ENCODE measurements at places on chromosomes 12 and 14.

GRCh38 chr14:55190906-55191202 lies 531 bp downstream of the DLGAP5 start:
- no peak for DNase-seq

- DNase-seq = no peak
Measured at GRCh38 chr14:23433457-23433856, 2.0 kb downstream of the MYH7 start.

DNA sequence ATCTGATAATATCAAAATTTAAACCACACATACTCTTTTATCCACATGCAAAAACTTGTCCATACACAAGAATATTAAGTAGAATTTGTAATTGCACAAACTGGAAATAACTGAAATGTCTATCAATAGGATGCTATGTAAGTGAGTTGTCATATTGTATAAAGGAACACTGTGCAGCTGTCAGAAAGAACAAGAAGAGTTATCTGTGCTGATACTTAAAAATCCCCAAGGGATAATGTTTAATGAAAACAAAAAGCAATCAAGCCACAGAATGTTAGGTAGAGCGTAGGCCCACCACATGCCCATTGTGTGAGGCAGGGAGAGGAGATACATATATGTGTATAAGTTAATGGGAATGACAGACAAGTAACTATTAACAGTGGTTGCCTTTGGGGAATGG lies 25.9 kb upstream of the HIGD1C start:
- DNase-seq = no peak

DNA sequence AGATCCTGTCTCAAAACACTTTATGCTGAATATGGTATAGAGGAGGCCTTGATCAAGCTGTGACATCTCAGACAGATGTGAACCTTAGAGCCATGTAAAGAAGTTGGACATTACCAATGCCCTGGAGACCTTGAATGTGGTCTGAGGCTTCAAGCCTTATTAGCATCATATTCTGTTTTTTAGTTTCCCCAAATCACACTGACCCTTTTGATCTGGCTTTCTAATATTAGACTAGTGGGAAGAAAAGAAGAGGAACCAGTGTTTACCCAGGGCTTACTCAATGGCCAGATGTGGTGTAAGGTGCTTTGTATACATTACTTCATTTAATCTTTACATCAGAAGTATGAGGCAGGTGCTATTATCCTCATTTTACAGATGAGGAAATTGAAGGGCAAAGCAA lies 10.6 kb upstream of the TBPL2 start:
- DNase-seq = no peak

- DNase-seq = no peak
Measured at GRCh38 chr12:69514845-69515244, 44.7 kb downstream of the FRS2 start.

DNA sequence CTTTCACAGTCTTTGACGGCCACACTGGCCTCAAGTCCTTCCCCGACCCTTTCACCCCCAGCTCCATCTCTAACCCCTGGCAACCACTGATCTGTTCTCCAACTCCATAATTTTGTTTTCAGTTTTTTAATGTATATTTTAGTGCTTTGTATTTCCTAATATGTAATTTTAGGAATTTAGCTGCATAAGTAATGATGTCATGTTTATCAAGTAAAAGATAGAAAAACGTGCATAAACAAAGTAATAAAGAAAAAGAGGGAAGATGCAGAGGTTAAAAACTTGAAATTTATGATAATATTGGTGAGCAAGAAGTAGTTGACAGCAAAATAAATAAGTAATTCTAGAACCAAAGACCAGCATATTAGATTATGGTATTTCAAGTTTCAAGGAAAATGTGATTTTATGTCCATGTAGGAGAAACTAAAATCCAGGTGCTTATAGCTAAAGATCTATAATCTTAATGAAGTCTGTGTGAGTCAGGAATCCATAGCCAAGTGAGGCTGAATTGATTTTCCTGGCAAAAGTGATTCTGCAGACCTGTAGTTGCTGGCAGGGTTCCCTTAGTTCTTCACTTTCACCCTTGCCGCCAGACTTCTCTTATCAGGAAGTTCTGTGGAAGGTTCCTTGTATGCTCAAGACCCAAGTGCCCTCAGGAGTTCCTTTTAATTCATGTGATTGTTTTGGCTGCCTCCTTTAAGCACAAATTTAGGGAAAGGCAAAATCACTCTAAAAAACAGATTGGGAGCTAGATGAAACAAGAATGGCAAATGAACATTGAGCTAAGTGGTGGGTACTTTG lies 24.4 kb downstream of the FBXW8 start:
- DNase-seq = no peak

DNA sequence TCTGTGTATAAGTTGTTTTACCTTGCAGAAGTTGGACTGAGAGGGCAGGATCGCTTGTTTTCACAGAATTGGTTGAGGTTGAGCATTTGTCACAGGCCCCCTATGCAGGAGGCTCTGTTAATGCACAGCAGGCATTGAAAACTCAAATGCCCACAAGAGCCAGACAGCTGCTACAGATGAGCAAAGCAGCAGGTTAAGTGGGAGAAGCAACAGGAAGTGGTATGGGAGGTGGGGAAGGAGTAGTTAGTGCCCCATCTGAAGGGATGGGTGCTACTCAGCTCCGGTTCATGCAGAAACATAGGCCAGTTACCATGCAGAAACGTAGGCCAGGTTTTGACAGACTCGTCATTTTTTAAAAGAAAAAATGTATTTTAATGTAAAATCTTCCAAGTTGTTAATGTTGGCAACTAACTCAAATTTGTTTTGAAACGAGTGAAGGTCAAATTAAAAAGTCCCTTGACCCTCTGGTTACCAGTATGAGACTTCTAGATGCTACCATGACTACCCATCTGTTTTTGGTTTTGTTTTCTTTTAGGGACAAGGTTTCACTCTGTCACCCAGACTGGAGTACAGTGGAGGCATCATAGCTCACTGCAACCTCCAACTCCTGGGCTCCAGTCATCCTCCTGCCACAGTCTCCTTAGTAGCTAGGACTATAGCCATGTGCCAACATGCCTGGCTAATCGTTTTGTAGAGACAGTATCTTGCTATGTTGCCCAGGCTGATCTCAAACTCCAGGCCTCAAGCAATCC lies 84.7 kb upstream of the FRMD6 start:
- no peak for DNase-seq

GRCh38 chr14:60590991-60591414 lies 58.3 kb downstream of the SIX1 start:
- no peak for DNase-seq

- DNase-seq = no peak
Measured at GRCh38 chr12:31406345-31406744, 80.4 kb upstream of the SINHCAF start.

DNA sequence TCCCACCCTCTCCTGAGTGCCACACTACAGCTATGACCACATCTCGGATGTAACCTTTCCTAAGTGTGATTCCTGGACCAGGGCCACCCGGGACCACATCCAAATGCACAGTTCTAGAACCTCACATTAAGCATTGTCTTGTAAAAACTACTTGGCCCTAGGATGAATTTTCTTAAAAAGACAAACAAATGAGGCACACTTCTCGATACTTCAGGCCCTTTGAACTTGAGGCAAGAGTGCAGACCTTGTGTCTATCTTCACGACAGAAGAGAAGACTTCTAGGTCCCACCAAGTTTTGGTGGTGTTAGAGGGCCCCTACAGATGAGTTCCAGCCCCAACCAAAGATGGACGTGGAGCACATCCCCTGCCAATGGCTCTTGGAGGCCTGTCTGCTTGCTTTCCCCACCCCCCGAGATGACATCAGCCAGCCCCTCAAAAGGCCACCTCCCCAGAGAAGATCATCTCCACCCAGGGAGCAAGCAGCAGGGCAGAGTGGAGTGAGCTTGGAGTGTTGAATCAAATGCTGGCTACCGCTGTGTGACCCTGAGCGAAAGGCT lies 9.3 kb downstream of the ISCU start:
- no peak for DNase-seq

GRCh38 chr14:31712244-31713127 lies 151.3 kb downstream of the NUBPL start:
- no peak for DNase-seq

GRCh38 chr12:89384050-89384758 lies 31.9 kb upstream of the DUSP6 start:
- no peak for DNase-seq

GRCh38 chr12:123767613-123768012 lies 5.5 kb downstream of the DNAH10 start:
- no peak for DNase-seq

- DNase-seq = no peak
Measured at GRCh38 chr12:128737292-128737966, 86.3 kb downstream of the SLC15A4 start.

GRCh38 chr14:91261115-91261514 lies 16.6 kb upstream of the GPR68 start:
- no peak for DNase-seq

DNA sequence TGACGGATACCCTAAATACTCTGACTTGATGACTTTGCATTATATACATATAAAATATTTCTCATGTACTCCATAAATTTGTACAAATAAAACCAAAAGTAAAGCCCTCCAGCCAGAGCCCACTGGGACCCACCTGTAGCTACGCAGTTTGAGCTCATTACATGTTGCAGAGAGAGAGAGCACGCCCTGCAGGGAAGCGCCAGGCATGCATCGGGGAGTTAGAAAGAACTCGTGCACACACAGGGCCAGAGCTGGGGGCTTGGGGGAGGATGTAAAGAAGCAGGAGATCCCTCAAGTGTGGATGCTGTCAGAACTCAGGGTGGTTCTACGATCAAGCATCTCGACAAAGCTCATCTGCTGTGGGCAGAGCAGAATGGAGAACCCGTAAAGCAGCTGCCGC lies 178.5 kb upstream of the RTL1 start:
- no peak for DNase-seq

GRCh38 chr12:91778091-91778832 lies 367.4 kb downstream of the BTG1 start:
- DNase-seq = no peak

Measured in neural crest cell (in vitro differentiated cells).